ENCODE measurements at places on chromosomes 3 and 15. TPM values are rescaled to one million over a fixed set of nuclear protein-coding genes. Genes with fewer than 3 reads are reported as not detected.

DAZL gene
- total RNA-seq: not detected

CHDH gene
- total RNA-seq: 2.9 TPM

PYGO1 gene
- 5.9 TPM for total RNA-seq

TM4SF1 gene
- total RNA-seq: 48.5 TPM

LNP1 gene
- 2.7 TPM for total RNA-seq

SRPRB gene
- 17.1 TPM for total RNA-seq

CHRNA5 gene
- total RNA-seq: 4.3 TPM

PKM gene
- 367 TPM for total RNA-seq

ECT2 gene
- total RNA-seq: 8.5 TPM

NANOGP8 gene
- total RNA-seq: 1.3 TPM

LMAN1L gene
- 0.15 TPM for total RNA-seq

GRAMD1C gene
- total RNA-seq: 49.8 TPM

EPHB1 gene
- total RNA-seq: 1.8 TPM

SQOR gene
- 71.2 TPM for total RNA-seq

PP2D1 gene
- not detected for total RNA-seq

SOX14 gene
- total RNA-seq: not detected

ZNF501 gene
- total RNA-seq: 9.1 TPM

NGRN gene
- 67.7 TPM for total RNA-seq

ZBED2 gene
- total RNA-seq: not detected

RTP4 gene
- total RNA-seq: 0.32 TPM

PFN2 gene
- 49.8 TPM for total RNA-seq

AZI2 gene
- total RNA-seq: 68.6 TPM

SUMF1 gene
- 84.2 TPM for total RNA-seq

GP9 gene
- total RNA-seq: not detected

AP3B2 gene
- total RNA-seq: 8.0 TPM

NR2E3 gene
- total RNA-seq: not detected

SAMD7 gene
- not detected for total RNA-seq

SLC41A3 gene
- total RNA-seq: 42.6 TPM

RHCG gene
- 1.5 TPM for total RNA-seq

CADPS gene
- 45.8 TPM for total RNA-seq
